Fibroblast of lung (primary cell): ENCODE measurements at places on chromosomes 16 and 17.
A peak's percentile ranks its signal among the peaks of the same experiment; 100 is the strongest.

DNA sequence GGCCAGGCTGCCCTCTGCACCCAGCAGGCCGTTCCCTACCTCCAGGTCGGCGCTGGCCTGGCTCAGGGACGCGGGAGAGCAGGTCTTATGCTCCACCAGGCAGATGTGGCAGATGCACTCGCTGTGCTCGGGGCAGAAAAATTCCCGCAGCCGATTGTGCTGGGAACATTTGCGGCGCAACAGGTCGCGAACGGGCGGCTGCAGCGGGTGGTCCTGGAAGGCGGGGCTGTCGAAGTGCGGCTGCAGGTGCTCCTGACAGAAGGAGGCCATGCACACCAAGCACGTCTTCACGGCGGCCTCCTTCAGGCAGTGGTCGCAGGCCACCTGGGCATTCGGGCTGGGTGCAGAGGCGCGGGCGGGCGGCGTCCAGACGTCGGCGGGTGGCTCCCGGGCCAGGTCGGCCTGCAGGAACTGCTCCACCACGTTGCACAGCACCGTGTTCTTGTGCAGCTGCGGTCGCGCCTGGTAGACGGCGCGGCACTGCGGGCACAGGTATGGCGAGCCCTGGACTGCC, 439 bp downstream of the TRIM25 start:
- no peak for DNase-seq

- DNase-seq = no peak
Measured at GRCh38 chr17:70128727-70129238, 40.5 kb upstream of the KCNJ2 start.

DNA sequence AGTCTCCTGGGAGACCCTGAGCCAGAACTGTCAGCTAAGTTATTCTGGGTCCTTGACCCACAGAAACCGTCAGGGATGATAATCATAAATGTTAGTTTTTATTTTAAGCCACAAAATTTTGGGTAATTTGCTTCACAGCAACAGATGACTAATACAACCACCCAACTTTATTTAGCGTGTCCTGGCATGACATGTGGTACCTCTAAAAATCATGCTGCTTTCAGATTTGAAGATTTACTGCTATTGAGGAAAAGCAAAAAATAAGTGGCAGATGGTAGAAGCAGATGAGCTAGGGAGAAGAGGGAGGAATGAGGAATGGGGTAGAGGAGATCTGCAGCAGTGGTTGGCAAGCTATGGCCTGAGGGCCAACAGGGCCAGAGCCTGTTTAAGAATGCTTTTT, 90.4 kb downstream of the TMEM100 start:
- DNase-seq = no peak

DNA sequence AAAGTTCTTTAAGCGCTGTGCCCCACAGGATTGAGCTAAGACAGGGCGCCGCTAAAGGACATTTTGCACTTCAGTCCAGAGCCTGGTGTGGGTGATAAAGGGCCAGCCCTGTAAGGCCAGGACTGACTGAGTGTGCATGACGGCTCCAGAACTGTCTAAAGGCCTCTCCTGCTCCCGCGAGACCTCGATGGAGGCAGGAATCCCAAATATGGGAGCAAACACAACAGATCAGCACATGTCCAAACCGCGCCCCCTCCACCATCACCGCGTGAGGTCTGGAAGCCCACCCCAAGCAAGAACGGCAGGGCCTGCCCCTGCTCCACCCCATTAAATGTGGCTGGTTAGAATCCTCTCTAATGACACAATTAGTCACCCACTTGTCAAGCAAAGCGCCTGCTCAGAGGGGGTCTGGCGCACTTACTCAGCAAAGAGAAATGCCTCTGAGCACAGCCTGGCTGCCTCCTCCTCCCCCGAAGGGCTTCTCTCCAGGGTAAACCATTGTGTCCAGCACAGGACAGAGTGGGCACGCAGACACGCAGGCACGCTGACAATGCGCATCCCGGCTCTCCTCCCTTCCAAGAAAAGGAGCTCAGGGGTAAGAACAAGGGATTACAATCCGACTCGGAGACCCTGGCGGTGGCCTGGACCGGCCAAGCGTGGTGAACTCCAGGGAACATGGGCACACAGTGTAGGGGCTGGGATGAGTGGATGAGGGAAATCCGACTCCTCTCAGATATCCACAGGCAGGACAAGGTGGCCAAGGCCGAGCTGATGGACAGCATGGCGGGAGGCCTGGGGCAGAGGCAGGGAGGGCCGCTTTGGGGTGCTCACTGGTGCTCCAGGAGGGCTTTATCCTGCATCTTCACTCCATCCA, 1.5 kb downstream of the MXRA7 start:
- peak; percentile 100 for DNase-seq

DNA sequence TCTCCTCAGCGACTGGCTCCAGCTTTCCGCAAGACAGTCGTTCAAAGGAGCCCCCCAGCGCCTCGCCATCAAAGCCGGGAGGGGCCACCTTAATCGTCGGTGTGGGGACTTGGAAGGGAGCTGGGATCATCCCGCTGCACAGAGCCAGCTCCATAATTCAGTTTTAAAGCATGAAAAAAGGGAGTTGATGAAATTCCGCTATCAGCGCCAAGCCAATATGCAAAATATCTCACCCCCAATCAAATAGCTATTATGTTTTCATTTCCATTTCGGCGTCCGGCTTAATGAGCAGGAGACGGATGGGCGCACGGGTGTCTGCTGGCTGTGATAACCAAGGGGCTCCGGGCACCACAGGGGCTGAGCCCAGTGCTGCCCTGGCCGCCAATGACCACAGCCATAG, 27.7 kb downstream of the ZFPM1 start:
- no peak for DNase-seq

DNA sequence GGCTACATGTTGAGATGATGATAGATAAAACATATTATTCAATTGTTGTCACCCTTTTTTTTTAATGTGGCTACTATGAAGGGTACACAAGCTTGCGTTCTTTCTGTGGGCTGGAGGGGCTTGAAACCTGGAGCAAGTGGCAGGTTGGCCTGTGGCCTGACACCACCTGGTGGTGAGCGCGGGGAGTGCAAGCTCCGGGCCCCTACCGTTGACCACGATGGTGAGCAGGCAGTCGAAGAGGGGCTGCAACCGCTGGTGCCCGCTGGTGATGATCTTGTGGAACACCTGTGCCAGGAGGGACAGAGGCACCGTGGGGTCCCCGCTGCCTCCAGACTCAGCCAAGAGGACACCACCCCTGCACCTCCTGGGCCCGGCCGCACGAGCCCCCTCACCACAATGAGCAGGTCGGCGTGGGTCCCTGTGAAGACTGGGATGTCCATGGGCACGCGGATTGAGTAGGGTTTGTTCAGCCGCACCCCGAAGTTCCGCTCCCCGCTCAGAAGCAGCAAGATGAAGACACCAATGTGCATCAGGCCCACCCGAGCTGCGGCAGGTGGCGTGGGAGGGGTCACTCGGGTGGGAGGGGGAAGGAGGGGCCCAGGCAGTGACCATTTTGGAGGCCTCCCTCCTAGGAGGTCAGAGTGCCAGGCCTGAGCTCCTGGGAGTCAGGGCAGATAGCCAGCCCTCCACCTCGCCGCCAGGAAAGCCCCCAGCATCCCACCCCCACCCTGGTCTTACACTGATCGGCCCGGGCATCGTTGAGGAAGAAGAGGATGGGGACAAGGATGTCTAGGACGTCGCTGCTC, 14.4 kb downstream of the HID1 start:
- DNase-seq = peak; percentile 22

- DNase-seq = no peak
Measured at GRCh38 chr17:80237386-80237785, 17.2 kb downstream of the SLC26A11 start.
